Temporal lobe (tissue), 4 donors: ENCODE measurements at places on chromosomes 4 and X. TPM values are rescaled to one million over a fixed set of nuclear protein-coding genes. Genes with fewer than 3 reads are reported as not detected.

Gene ABLIM2
- 11.6 TPM for total RNA-seq

Gene PYURF
- 66.6 TPM for total RNA-seq

Gene DRP2
- 4.7 TPM for total RNA-seq

Gene GLRB
- total RNA-seq: 25.6 TPM

Gene TBX22
- under 0.01 TPM for total RNA-seq

Gene CRMP1
- 551 TPM for total RNA-seq

Gene RAB40AL
- total RNA-seq: 0.98 TPM

Gene GJB1
- total RNA-seq: under 0.01 TPM

Gene NAA11
- total RNA-seq: not detected

Gene USP17L12
- not detected for total RNA-seq

Gene GAGE13
- not detected for total RNA-seq

Gene SLC10A4
- 5.2 TPM for total RNA-seq

Gene ENAM
- not detected for total RNA-seq

Gene IL1RAPL2
- 10.8 TPM for total RNA-seq

Gene FAM184B
- 4.4 TPM for total RNA-seq

Gene SSX3
- not detected for total RNA-seq

Gene GAR1
- 6.1 TPM for total RNA-seq

Gene USP26
- total RNA-seq: not detected

Gene FAM47E
- 2.5 TPM for total RNA-seq

Gene FRG2
- not detected for total RNA-seq

Gene UGT2B15
- not detected for total RNA-seq

Gene LONRF3
- 1.7 TPM for total RNA-seq

Gene UGT8
- 4.9 TPM for total RNA-seq

Gene YY2
- total RNA-seq: 0.98 TPM

Gene NXF2
- not detected for total RNA-seq

Gene GSX2
- total RNA-seq: 1.7 TPM

Gene AFF2
- total RNA-seq: 144 TPM

Gene ARSH
- total RNA-seq: not detected

Gene CXCL11
- total RNA-seq: not detected

Gene F8A3
- 1.5 TPM for total RNA-seq

Gene SLC6A14
- not detected for total RNA-seq

Gene TCEAL5
- total RNA-seq: 9.1 TPM

Gene PHOX2B
- total RNA-seq: not detected

Gene FAM114A1
- 8.4 TPM for total RNA-seq

Gene GLUD2
- 0.49 TPM for total RNA-seq

Gene HTN1
- not detected for total RNA-seq

Gene TXK
- total RNA-seq: 0.98 TPM

Gene CCDC110
- total RNA-seq: 1.7 TPM
